Fibroblast of skin of left biceps (primary cell): ENCODE measurements at places on chromosomes 2 and 18.
A peak's percentile ranks its signal among the peaks of the same experiment; 100 is the strongest.

GRCh38 chr2:143684551-143685320, 555.5 kb downstream of the ARHGAP15 start:
- no peak for DNase-seq

DNA sequence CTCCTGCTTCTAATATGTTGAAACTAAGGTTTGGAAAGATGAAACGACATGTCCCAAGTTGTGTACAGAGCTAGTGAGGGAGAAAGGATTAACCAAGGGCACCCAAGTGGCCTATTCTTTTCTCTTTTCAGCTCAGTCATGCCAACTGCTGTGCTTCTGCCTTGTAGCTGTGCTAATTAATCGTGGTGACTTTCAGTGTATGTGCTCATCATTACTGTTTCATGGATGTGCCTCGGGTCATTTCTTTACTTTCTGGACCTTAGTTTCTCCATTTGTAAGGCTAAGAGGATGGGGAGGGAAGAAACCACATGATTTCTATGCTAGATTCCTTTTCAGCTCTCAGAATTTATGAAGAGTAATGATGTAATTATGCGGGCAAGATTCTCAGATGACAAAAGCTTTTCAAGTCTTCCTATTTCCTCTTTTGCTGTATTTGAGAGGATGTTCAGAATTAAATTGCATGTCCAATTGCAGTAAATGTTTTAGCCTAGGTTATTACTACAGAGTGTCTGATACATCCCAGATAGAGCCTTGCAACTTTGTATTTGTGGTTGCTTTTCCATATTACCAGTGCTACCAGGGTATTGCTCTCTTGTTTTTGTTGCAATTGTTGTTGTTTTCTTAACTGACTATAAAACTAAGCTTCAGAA, 621.2 kb downstream of the CNTNAP5 start:
- DNase-seq: no peak

DNA sequence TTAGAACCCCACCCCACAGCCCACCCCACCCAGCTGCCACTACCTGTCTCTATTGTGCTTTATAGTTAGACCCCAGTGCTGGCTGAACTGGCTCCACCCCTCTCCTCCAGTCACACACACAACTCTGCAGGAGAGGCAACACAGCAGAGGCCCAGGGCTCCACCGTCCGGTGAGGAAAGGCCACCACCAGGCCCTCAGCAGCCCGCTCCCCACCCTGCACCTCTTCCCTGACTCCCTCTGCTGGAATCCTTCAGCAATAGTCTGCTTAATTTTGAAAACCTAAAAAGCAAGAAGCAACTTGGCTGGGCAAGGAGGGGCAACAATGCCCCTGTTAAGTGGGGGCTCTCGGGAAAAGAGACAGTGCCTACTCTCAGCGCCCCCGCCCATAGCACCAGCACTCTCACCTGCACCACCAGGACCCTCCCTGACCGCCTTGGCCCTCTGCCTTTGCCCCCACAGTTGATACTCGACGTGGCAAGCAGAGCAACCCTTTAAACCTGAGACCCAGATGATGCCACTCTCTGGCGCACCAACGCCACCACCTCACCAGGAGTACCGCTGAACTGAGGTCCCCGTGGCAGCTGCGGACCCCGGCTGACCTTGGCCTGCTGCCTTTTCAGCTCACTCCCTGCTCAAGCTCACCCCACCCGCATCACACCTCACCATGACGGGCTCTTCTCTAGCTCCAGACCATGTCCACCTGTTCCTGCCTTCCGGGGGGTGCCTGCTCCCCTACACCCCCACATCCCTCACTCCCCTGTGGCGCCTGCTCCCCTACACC, 45.7 kb downstream of the NDUFA10 start:
- DNase-seq: no peak

GRCh38 chr2:30209227-30209626, 22.1 kb upstream of the LBH start:
- DNase-seq: no peak

- no peak for DNase-seq
These were observed 203.3 kb upstream of the NT5C1B start for GRCh38 chr2:18792684-18793083.

DNA sequence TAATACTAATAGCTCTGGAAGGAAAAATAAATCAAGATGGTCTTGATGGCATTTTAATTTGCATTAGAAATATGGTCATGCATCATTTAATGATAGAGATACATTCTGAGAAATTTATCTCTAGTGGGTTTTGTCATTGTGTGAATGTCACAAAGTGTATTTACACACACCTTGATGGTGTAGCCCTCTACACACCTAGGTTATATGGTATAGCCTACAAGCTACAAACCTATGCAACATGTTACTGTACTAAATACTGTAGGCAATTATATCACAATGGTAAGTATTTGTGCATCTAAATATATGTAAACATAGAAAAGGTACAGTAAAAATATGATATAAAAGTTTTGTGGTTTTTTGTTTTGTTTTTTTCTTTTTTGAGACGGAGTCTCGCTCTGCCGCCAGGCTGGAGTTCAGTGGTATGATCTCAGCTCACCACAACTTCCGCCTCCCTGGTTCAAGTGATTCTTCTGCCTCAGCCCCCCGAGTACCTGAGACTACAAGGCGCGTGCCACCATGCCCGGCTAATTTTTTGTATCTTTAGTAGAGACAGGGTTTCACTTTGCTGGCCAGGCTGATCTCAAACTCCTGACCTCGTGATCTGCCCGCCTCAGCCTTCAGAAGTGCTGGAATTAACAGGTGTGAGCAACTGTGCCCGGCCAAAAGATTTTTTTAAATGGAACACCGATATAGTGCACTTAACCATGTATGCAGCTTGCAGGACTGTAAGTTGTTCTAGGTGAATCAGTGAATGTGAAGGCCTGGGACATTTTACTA, 83.7 kb upstream of the UBXN4 start:
- DNase-seq: no peak

- DNase-seq: no peak
These were observed 223.4 kb downstream of the TFCP2L1 start for GRCh38 chr2:121061633-121062032.

DNA sequence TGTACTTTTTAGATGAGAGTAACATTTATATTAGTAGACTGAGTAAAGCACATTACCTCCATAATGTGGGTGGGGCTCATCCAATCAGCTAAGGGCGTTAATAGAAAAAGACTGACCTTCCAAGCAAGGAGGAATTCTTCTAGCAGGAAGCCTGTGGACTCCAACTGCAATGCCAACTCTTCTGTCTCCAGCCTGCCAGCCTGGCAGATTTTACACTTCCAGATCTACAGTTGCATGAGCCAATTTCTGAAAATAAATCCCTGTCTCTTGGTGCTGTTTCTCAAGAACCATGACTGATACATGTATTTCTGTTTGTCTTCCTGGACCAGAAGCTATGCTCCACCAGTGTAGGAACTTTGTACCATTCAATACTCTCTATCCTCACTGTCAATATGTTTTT, 69.0 kb upstream of the LMAN1 start:
- DNase-seq: no peak

GRCh38 chr2:98559581-98559980, 48.7 kb downstream of the COA5 start:
- no peak for DNase-seq

DNA sequence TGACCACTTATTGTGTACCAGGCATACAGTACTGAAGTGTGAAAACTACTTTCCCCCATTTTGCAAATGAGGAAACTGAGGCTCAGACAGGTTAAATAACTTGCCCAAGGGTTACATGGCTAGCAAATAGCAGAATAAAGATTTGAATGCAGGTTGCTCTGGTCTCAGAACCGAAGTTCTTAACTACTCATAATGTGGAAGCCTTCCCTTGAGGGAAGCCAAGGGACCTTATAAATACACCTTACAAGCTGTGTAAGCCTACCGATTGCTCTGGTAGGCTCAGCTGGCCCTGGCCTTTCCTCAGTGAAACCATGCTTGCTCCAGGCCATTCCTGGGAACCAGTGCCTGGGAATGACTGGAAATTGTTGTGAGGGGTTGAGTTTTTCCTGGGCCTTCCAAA, 114.6 kb upstream of the CDCA7 start:
- no peak for DNase-seq

GRCh38 chr2:121349721-121350401, 64.9 kb upstream of the TFCP2L1 start:
- DNase-seq: no peak

DNA sequence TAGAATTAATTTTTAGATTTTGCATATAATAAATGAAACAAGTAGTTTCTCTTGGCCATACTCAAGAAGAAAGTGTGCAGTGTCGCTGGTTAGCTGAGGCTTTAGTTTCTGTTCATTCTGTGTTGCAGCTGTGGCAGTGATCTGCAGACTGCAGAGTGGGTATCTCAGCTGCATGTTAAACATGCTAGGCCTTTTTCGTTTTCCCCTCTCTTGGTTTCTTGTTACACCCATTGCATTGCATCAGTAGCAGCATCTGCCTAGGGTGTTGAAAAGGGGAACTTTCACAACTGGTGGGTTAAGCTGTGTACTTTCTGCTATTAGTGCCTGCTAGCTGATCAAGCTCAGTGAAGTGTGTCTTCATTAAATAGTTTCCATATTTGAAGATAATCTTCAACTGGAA, 51.3 kb downstream of the ACSL3 start:
- DNase-seq: peak; percentile 63

GRCh38 chr2:50863856-50864255, 168.1 kb downstream of the NRXN1 start:
- DNase-seq: no peak

DNA sequence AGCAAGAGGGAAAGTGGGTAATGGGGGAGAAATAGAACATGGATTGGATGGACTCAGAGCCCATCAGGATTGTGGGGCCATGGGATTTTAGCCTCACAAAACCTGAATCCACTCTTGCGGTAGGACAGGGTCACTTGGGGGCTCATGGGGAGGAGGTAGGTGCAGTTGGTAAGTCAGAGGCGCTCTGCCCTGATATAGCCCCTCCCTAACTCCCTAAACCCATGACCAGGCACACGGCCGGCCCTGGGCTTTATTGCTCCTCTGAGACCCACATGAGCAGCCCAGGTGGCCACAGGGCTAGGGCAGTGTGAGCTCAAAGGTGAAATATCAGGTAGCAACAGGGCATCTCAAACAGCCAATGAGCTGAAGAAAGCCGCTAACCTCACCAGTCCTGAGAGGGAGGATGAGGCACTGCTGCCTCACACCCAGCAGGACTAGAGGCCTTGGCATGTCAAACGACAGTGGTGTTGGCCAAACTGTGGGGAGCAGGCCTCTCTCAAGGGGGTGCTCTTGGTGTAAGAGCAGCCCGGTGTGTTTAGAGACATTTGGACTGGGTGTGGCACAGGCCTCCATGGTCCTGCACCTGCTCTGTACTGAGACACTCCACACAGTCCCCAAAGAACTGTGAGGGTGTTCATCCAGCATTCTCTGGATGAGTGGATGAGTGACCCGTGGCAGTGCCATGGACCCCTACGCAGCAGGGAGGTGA, 90.8 kb upstream of the HS6ST1 start:
- DNase-seq: no peak

DNA sequence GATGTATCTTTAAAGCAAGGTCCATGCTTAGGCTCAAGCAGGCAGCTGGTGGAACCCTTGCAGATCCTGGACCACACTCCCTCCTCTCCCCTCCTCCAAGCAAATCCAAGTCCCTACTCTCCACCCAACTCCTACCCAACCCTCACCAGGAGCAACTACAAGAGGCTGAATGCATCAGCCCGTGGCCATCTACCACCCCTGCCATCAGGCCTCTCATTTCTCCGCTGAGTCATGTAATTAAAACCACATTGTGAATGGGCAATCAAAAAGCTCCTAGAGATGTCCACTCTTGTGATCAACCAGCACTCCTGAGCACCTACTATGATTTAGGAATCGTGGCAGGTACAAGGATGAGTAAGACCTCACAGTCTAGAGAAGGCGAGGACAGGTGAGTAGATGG, 142.2 kb upstream of the CAPN13 start:
- DNase-seq: no peak

DNA sequence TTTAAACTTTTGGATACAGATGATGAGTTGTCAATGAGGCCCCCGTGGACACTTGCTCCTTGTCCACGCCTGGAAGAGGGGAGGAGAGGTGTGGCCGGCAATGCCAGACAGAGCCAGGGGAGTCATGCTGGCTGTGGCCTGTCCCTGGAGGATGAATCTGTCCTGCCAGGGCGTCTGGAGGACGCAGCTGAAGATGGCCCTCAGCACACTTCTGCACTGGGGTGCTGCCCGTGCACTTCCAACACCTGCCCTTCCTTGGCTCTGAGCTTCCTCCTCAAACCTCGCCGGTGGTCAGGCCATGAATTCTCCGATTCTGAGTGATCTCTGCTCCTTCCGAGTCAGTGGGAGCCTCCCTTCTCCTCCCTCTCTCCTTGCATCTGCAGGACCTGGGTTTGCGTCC, 56.4 kb downstream of the KCNF1 start:
- no peak for DNase-seq

GRCh38 chr2:226427538-226428307, 371.9 kb downstream of the IRS1 start:
- peak; percentile 86 for DNase-seq

DNA sequence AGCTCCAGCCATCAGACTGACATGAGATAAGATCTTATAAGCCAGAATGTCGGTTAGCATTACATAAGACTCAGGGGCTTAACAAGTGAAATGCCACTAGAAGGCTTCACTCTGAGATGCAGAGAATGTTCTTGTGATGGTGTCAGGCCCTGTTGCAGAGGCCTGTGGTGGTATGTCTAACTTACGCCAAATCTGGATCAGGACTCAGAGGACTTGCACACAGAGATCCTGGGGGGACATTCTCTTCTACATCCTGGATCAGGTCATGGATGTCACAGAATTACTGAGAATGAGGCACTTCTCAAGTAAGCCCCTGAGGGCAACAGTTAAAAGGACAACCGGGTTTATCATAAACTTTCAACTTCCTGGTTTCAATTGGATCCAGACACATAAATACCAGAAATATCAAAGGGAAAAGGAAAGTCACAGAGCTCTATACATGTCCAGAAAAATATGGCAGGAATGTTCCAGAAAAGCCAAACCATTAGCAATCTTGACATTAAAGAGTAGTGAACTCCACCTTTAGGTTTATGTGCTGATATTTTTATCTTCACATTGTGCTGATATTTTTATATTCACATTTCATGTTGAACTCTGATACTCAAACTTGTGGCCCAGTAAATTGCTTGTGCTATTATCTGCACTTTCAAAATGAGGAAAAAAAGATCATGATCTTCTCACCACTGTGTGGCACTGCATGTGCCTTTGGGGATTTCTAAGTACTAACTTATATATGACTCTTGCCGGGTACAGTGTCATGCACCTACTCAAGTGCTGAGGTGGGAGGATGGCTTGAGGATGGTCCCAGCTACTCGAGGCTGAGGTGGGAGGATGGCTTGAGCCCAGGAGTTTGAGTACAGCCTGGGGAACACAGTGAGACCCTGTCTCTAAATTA, 137.5 kb upstream of the RNF152 start:
- no peak for DNase-seq

- DNase-seq: no peak
These were observed 104.0 kb upstream of the REV1 start for GRCh38 chr2:99593692-99594427.

- DNase-seq: no peak
These were observed 82.5 kb downstream of the EDAR start for GRCh38 chr2:108906403-108907077.

DNA sequence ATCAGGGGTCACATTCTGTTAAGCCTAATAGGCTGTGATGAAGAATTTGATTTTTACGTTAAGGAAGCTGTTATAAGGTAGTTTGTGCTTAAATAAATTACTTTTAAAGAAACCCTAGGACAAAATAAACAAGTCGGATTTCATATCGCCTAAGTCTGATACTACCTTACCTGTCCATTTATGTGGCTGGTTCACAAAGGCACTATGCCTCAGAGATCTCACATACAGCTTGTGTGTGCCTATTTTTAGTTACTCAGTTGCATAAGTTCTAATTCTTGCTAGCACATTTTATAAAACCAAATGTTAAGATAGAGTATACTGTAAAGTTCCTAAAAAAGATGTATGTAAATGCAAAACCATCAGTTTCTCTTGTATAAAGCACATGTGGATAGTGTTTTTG, 40.0 kb downstream of the AGFG1 start:
- DNase-seq: no peak
